ENCODE measurements at places on chromosomes 6 and 20.

GRCh38 chr6:149137594-149137993 lies 179.9 kb upstream of the TAB2 start:
- DNase-seq, result peak; percentile 25

DNA sequence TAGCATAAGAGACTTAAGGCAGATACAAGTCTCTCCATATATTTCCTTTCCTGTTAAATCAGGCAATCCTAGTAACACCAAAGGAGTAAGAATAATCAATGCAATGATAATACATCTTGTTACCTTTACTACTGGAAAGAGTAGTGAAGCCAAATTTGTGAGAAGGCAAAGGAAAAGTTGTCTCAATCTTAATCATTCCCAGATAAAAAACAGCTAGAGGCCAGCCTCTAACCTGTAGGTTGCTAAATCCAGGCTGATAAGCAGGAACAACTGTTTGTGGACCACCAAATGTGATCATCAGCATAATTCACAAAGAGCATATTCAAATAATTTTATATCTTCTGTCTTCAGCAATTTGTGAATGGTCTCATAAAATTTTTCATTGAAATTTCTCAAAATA lies 189.2 kb upstream of the ADGRB3 start:
- no peak for DNase-seq

GRCh38 chr6:49339096-49339495 lies 124.0 kb downstream of the MMUT start:
- DNase-seq, result no peak

DNA sequence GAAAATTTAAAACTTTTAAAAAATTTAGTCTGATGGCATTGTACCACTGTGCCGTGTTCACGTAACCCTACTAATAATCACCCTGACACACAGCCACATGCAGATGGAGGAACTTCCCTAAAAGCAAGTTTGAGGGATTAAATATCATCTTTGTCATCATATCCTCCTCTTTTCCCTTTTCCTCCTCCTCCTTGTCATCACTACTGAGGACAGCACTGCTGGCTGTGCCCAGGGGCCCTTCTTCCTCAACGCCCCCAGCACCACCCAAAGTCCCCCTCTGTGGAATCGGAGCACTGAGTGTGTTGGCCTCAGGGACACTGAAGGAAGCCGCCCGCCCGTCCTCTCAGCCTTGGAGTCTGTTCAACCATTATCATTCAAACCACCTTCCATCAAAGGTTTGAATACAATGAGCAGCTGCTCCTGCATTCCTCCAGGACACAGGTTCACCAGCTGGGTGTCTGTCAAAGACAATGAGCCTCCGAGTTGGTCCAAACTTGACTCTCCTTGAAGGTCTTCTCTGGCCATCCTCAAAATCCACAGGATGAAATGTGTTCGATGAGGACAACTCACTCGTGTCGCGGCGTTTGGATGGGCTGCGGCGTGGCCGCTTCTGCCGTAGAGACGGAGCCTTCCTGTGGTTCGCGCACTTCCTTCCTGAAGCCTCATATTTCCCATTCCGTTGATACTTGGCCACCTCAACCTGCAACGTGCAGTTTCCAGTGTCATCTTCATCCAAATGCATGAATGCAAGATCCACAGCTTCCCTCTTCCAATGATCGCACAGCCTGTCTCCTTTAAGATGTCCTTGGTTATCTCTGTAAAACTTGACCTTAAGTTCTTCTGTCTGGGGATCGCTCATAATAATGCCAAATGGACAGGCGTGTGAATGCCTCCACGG lies 23.3 kb downstream of the NQO2 start:
- DNase-seq, result peak; percentile 46

GRCh38 chr20:46820682-46821081 lies 74.0 kb upstream of the EYA2 start:
- peak; percentile 2 for DNase-seq

GRCh38 chr6:70537266-70537665 lies 29.5 kb upstream of the SDHAF4 start:
- DNase-seq, result peak; percentile 38

- DNase-seq, result no peak
Observed at GRCh38 chr6:79040083-79040482, 38.0 kb downstream of the PHIP start.

GRCh38 chr20:33672426-33673113 lies 1.7 kb downstream of the NECAB3 start:
- no peak for DNase-seq

GRCh38 chr6:36594816-36595643 lies 868 bp downstream of the SRSF3 start:
- DNase-seq, result peak; percentile 42

GRCh38 chr6:16712931-16713484 lies 48.3 kb downstream of the ATXN1 start:
- DNase-seq, result peak; percentile 97

GRCh38 chr20:38645980-38646858 lies 44.6 kb downstream of the ARHGAP40 start:
- peak; percentile 73 for DNase-seq

DNA sequence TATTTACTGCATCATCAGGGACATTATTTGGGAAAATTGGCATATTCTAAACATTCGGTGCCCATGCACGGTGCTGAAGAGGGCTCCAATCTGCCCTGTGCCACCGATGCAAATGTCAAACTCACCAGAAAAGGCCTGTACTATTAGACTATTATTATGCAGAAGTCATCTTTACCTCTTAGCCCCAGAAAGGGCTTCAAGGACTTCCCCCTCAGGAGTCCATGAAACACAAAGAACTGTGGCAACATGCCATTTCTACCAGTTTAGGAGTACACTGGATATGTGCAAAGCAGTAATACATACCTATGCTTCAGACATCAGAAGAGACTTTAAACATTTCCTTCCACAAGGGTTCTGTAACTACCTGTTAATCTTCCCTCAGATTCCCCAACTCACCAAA lies 8.6 kb downstream of the DIDO1 start:
- DNase-seq, result no peak

GRCh38 chr6:69818223-69818930 lies 21.6 kb upstream of the LMBRD1 start:
- no peak for DNase-seq

DNA sequence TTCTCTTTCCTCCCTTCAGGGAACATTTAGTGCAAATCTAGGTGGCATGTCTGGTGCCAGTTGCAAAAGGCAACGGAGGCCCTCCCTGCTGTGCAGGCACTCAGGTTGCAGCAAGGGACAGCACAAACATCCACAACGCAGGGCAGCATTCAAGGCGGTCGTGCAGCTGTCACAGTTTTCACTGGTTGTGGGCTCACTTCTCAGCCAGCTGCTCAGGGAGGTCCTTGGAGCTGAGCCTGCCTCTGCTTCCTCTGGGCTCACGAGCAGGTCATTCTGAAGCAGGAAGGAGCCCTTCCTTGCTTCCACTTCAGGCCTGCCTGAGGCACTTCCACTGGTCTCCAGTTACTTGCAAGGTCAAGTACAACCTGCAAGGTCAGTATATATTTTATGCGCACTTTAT lies 3.8 kb upstream of the NPEPL1 start:
- DNase-seq, result peak; percentile 23

DNA sequence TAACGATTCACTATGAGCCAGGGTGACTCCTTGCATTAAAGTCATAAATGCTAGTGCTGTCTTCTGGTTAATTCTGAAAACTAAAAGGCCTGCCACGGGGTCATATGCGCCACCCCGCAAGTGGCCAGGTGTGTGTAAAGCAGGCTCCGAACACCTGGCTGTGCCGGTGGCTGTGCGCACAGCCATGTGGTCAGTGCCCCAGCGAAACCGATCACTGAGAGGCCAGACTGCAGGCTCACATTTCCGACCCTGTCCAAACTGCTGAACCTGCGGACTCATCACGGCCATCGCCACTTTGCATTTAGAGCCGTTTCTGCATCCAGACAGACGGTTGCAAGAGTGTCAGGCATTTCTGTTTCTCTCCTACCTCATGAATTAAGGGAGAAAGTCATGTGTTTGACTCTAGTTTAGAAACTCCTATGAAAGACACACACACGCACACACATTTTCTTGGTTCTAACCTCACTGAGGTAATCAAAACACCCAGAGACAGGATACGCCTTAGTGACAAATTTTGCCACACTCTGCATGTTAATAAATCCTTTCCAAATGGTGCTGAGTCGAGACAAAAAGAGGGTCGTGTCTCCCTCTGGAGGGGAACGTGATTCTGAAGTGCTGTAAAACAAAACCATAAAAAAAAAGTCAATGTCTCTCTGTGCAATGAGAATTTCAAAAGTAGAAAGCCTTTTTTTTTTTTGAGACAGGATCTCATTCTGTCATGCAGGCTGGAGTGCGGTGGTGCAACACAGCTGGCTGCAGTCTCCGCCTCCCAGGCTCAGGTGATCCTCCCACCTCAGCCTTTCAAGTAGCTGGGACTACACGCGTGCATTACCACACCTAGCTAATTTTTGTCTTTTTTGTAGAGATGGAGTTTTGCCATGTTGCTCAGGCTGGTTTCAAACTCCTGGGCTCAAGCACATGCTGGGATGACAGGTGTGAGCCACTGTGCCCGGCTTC lies 31.0 kb upstream of the TCFL5 start:
- no peak for DNase-seq

- DNase-seq, result peak; percentile 60
Observed at GRCh38 chr6:43924222-43924702, 154.3 kb downstream of the VEGFA start.

DNA sequence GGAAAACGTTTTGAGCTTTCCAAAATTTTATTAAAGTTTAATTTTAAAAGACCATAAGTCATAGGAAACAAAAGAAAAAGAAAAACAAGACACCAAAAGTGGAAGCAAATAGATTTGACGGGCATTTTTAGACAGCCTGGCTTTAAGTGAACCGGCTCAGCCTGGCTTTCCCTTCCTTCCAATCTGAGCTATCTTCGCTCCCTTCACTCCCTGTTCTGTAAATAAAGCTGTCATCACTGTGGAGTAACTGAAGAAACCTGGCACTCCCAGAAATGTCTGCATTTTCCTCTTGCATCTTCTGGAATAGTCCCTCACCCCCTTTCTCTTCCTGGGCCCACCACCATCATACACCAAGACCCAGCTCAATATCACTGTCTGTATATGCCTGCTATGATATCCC lies 131.9 kb downstream of the IMPG1 start:
- no peak for DNase-seq

Data from inflammatory macrophage (primary cell).